ENCODE measurements at places on chromosomes 16 and 17.
A peak's percentile ranks its signal among the peaks of the same experiment; 100 is the strongest.

DNA sequence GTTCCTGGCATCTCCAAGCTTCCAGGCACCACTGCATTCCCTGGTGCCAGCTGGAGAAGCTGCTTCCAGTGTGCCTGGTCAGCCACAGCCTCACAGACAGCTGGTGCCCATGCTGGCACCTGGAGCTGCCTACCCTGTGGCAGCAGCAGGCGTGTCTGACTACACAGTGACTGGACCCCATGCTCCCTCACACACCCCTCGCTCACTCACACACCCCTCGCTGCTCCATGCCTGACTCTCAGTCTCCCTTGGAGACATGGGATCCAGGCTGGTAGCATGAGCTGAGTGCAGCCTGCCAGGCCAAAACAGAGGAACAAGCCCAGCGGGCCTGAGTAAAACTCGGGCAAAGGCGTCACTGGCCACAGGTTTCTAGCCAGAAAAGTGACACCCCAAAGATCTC, 59.1 kb upstream of the SMIM36 start:
- no peak for DNase-seq

- DNase-seq: no peak
Observed at GRCh38 chr16:54034684-54035083, 251.9 kb downstream of the IRX3 start.

GRCh38 chr16:85718682-85719081, 29.9 kb upstream of the GINS2 start:
- no peak for DNase-seq

DNA sequence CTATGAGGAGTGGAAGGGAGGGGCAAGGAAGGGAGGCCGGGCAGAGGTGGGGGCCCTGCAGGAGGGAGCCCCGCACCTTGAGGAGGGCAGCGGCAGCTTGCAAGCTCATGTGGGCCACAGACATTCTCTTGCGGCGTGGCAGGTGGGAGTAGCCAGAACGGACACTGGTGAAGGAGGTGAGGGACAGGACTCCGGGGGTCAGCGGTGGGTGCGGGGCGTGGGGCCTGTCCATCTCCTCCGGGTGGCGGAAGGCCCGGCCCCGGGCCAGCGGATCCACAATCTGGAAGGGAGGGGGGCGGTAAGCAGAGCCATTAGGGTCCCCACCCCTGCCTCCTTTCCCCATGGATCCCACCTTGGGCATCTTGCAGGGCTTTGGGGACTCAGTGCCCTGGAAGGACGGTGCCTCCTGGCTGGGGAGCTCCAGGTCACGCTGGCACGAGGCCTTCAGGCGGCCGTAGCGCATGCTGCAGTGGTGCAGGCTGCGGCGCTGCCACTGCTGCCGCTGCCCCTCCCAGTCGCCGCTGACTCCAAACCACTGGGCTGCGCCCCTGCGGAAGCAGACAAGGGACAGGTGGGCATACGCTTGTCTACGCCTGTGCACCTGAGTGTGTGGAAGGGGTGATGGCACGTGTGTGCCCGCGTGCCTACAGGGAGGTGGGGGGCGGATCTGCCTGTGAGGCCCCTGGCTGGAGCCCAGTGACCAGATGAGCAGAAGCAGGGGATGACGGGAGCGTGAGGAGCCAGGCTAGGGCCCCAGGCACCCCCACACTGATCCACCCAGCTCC, 11.5 kb downstream of the AANAT start:
- DNase-seq: no peak

- DNase-seq: no peak
Observed at GRCh38 chr17:76529224-76530094, 8.1 kb downstream of the CYGB start.

GRCh38 chr17:54883939-54884338, 16.7 kb upstream of the TOM1L1 start:
- no peak for DNase-seq

DNA sequence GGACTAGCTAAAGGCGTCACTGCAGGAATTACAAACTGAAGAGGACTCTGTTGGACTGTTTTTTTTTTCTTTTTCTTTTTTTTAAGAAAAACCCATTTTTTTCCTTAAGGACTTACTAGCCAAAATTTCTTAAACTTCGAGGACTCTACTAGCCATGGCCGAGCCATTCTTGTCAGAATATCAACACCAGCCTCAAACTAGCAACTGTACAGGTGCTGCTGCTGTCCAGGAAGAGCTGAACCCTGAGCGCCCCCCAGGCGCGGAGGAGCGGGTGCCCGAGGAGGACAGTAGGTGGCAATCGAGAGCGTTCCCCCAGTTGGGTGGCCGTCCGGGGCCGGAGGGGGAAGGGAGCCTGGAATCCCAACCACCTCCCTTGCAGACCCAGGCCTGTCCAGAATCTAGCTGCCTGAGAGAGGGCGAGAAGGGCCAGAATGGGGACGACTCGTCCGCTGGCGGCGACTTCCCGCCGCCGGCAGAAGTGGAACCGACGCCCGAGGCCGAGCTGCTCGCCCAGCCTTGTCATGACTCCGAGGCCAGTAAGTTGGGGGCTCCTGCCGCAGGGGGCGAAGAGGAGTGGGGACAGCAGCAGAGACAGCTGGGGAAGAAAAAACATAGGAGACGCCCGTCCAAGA, 878 bp downstream of the HEXIM1 start:
- peak; percentile 84 for DNase-seq

DNA sequence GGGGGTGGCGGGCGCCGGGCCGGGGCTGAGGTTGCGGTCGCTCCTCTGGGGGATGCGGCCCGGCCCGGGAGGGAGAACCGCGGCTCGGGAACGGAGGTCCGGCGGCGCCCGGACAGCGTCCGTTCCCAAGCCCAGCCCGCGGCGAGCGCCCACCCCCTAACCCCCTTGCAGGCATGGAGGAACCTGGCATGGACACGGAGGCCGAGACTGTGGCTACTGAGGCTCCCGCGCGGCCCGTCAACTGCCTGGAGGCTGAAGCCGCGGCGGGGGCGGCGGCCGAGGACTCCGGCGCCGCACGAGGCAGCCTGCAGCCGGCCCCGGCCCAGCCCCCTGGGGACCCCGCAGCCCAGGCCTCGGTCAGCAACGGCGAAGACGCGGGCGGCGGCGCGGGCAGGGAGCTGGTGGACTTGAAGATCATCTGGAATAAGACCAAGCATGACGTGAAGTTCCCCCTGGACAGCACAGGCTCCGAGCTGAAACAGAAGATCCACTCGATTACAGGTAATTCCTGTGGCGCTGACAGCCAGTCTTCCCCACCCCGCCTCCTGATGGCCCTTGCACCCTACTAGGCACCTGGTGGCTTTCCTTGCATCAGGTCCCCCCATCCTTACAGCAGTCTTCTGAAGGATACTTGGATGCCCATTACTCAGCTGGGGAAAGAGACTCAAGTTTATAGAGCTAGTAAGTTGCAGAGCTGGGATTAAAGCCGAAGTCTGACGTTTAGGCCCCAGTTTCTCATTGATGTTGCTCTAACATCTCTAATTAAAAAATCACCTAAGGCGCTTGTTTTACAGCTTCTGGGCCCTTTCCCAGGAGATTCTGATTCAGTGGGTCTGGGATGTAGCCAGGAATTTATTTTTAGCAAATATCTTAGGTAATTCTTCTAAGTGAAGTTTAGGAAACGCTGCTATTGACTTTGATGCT, 514 bp downstream of the UBFD1 start:
- DNase-seq: no peak

GRCh38 chr16:48491517-48491916, 106.3 kb upstream of the SIAH1 start:
- DNase-seq: no peak

- no peak for DNase-seq
Observed at GRCh38 chr16:79061181-79061580, 539.4 kb downstream of the MAF start.

GRCh38 chr17:8871081-8871581, 3.7 kb upstream of the PIK3R6 start:
- DNase-seq: no peak

DNA sequence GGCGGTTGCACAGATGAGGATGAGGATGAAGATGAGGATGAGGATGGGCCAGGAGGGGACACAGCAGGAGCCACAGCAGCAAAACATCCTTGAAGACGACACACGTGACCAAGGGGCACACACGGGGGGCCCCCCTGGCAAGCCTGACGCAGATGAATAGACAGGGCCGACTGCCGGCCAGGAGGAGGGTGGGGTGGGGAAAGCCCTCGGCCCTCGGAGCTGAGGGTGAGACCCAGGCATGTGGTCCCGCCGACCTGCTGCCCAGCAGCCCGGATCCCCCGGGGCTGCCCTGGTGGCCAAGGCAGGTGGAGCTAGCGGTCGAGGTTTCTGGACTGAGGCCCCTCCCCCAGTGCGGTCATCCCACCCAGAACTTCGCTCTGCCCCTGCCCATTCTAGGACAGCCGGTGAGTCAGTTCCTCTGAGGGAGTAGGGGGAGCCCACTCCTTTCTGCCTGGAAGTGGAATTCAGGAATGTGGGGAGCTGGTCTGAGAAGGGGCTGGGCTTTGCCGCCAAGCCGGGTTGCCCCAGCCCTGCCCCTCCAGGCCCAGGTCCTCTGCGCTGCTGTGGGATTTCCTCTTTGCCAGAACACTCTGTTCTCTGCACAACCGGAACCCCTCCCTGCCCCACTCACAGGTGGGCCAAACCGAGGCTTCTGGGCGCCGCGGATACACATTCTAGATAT, 9.9 kb downstream of the CYGB start:
- no peak for DNase-seq

- no peak for DNase-seq
Observed at GRCh38 chr17:29617125-29617480, 5.6 kb downstream of the CORO6 start.

DNA sequence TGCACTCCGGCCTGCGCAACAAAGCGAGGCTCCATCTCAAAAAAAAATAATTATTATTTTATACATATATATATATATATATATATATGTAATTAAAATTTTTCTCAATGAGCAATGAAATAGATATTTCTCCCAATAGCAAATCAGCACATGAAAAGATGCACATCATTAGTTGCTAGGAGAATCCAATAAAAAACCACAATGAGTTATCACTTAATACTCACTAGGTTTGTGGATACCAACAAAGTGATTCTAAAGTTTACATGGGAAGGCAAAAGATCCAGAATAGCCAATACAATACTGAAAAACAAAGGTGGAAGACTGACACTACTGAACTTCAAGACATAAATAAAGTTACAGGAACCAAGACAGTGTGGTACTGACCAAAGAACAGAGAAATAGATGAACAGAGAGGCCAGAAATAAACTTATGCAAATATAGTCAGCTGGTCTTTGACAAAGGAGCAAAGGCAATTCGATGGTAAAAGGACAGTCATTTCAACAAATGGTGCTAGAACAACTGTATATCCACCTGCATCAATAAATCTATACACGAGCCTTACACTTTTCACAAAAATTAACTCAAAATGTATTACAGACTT, 13.6 kb downstream of the SMG6 start:
- no peak for DNase-seq

DNA sequence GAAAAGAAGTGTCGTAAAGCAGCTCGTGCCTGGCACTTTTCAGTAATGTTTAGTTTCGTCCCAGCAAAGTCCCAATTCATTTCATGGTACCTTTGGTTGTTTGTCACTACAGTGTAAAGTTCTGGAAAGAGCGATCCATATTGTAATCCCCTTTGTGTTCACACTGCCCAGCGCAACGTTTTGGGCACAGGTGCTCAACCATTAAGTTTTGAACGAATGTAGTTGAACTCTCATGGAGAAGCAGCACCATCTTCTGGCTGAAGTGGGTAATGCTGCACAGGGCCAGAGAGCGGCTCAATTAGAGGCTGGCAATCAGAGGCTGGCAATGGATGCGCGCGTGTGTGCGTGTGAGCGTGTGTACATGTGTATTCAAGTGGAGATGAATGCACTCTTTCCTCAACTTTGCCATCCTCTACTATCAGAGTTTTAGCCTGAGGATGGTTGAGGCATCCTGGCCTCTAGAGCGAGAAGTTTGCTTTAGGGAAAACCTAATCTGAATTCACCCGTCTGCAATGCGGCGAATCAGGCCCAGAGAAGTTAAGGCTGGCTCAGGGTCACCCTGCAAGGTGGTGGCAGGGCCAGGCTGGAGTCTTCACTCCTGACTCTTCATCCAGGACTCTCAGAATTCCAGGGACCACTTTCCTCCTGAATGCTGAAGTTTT, 29.9 kb downstream of the DYNLL2 start:
- DNase-seq: peak; percentile 61
